ENCODE measurements at places on chromosomes 5 and 9. TPM values are rescaled to one million over a fixed set of nuclear protein-coding genes. Genes with fewer than 3 reads are reported as not detected.

The PIGO gene
- 11.5 TPM for total RNA-seq

The SWI5 gene
- 25.1 TPM for total RNA-seq

The LRRC70 gene
- 1.6 TPM for total RNA-seq

The FRMD3 gene
- total RNA-seq: 21.6 TPM

The CRHBP gene
- total RNA-seq: 0.30 TPM

GRCh38 chr5:107794741-107795140 is 124.0 kb upstream of the EFNA5 start:
- H3K4me3 ChIP-seq: no peak overlapping the region
- no peaks in the 10 kb centered on the region for H3K27me3 ChIP-seq
- H3K4me1 ChIP-seq: no peaks in the 10 kb centered on the region
- no peak for DNase-seq

- H3K36me3 ChIP-seq: no peaks in the 10 kb centered on the region
- no peaks in the 10 kb centered on the region for H3K27me3 ChIP-seq
Measured at GRCh38 chr9:76545191-76545590, 86.2 kb downstream of the GCNT1 start.

DNA sequence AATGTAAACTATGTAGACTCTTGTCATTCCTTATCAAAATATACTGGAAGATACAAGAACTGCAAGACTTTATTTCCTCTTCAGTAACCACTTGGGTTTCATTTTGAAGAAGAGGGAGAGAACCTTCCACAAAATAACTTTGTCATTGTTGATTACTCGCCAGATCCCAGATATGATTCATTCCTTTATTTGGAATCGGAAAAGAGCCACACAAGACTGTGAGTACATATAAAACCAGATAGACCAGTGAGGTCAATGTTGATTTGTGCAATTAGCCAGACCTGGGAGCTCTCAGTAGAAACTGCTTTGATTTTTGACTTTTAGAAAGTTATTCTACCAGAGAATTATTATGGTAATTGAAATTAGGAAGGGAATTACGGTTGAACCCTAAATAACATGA is 146.1 kb downstream of the TMEM167A start:
- no peaks in the 10 kb centered on the region for H3K36me3 ChIP-seq
- no peak overlapping the region for H3K27ac ChIP-seq
- H3K4me3 ChIP-seq: no peak overlapping the region
- H3K27me3 ChIP-seq: no peaks in the 10 kb centered on the region
- no peak for DNase-seq
- H3K4me1 ChIP-seq: no peaks in the 10 kb centered on the region

GRCh38 chr5:71882826-71883741 is 164.0 kb downstream of the CARTPT start:
- no peak overlapping the region for H3K27ac ChIP-seq
- no peaks in the 10 kb centered on the region for H3K4me1 ChIP-seq
- no peak overlapping the region for H3K4me3 ChIP-seq

All from upper lobe of left lung (tissue), 6 donors.